Stimulated activated CD4-positive, alpha-beta T cell treated with anti-CD3 and anti-CD28 coated beads, Interleukin-1b, Interleukin-23, amount 100 ng/mL, for 1 hour (primary cell): ENCODE measurements at places on chromosomes 11 and 22.

GRCh38 chr22:43455846-43456245 is 44.0 kb downstream of the MPPED1 start:
- no peak for DNase-seq

- DNase-seq: no peak
Measured at GRCh38 chr22:37209140-37209845, 3.0 kb downstream of the SSTR3 start.

GRCh38 chr11:35953081-35953760 is 9.4 kb downstream of the LDLRAD3 start:
- DNase-seq: no peak

DNA sequence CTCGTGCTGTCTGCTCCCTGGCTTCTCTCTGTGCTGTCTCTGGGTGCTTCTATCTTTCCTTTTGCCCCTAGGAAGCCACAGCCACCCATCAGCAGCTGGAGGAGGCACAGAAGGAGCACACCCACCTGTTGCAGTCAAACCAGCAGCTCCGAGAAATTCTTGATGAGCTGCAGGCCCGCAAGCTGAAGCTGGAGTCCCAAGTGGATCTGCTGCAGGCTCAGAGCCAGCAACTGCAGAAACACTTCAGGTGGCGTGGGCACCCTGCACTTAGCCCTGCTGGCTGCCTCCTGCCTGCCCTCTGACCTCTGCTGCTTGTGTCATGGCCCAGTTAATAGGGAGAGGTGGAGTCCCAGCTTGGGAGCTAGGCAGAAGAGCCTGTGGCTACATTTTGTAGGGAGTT is 67.8 kb downstream of the CEP164 start:
- no peak for DNase-seq

DNA sequence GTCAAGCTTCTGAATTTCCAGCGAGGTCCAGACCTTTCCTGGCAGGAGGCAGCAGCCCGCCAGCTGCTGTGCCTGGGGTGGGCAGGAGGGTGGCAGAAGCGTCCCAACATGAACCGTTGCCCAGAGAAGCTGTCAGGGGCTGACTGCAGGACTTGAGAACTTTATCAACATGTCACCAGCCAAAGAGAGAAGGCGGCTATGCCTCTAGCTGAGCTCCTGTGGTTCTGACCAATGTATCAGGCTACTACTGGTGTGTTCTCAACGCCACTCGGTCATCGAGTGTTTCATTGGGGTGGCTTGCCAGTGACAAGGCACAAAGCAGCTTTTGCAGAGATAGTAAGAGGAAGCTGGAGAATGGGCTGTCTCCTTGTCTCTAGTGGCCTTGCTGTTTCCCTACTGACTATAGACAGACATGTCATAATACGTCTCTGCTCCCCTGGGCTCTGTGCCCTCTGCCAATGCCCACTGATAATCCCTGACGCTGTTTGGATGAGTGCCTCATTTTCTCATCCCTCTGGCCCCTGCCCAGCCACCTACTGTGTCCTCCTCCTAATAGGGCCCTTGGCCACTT is 17.6 kb upstream of the ASCC2 start:
- no peak for DNase-seq

GRCh38 chr11:102276362-102276761 is 40.9 kb upstream of the BIRC3 start:
- DNase-seq: no peak

DNA sequence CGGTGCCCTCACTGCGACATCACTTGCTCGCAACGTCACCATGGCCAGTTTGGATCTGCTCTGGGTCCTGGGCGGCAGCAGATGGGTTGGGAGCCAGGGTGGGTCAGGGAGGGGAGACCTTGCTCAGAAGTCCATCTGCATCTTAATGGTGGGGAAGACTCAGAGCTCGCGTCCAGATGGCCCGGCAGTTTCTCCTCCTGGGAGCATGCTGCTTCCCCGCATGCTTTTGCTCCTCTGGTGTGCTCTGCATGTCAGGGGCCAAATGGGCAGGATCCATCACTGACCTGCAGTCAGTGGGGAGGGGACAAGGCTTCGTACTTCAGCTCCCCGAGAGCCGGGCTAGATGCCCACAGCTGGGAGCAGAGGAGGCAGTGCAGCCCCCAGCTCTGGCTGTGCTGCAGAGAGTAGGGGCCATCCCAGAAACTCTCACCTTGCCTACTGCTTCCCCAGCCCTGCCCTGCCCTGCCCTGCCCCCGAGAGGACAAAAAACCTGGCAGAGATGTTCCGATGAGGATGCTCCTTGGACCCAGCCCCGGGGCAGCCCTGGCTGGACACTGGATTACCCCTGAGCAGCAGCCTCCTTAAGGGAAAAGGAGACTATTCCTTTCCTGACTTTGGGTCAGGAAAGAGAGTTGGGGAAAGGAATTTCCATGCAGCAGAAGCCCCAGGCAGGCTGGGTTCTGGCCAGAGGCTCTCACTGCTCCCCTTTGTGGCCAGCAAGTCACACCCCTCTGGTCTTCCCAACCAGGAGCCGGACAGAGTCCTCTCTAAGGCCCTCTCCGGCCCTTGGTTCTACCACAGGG is 149.9 kb downstream of the PKNOX2 start:
- no peak for DNase-seq

DNA sequence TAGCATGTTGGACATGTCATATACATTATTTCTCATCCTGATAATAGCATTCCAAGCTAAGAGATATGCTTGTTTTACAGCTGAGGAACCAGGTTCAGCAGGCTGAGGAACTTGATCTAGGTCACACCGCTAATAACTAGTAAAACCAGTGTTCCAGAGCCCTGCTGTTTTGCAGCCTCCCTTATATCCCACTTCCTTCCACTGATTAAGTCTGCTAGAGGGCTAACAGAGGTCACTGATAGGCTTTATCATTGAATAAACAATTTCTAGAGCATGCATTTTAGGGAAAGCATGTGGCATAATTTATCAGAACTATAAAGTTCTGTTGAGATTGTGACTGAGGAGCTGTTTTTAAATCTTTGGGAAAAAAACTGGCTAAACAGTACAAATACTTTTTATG is 54.0 kb downstream of the UVRAG start:
- DNase-seq: no peak

GRCh38 chr11:26229981-26230380 is 101.9 kb upstream of the ANO3 start:
- DNase-seq: no peak

DNA sequence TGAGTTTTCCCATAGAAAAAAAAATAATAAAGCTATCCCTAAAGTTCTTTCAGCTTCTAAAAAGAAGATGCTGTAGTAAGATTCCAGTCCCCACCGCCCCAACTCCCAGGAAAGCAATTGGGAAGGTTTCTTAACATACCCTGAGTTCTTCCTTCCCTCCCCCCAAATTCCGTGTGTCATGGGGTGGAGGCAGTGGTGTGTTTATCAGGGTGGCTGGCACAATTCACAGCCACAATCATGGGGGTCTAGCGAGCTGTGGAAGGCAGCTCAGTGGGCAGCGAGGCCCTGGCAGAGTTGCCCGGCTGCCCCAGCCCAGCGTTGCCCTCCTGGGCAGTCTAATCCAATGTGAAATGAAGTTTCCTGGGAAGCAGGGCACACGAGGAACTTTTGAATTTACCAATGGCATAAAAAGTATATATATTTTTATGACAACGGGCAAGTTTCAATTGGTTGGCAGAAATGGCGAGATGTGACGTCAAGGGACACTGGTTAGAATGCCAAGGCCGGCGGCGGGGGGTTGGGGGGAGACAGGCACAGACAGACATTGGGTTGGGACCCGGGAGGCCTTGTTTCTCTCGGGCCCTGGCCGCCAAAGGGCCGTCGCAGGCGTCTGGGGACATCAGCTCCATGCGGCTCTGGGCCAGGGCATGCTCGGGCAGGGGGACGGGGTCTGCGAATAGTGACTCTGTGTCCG is 80.7 kb upstream of the PPARA start:
- no peak for DNase-seq

DNA sequence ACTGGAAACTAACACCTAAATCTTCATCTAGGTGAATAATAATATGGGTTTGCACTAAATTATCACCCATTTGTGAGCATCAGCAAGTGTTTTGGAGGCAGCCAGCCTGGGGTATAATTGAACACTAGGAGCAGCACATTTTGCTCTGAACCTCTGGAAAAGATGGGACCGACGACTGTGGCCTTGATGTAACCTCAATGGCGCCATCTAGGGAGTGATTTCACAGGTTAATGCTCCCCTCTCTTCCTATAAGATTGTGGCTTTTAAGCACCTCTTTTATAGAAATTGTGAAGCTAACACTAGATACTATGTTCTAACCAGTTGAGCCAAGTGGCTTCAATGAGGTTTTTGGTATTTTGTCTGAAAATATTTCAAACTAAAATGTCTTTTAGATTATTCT is 203.7 kb downstream of the NELL1 start:
- DNase-seq: no peak

- no peak for DNase-seq
Measured at GRCh38 chr11:34288492-34288891, 69.3 kb downstream of the ABTB2 start.

DNA sequence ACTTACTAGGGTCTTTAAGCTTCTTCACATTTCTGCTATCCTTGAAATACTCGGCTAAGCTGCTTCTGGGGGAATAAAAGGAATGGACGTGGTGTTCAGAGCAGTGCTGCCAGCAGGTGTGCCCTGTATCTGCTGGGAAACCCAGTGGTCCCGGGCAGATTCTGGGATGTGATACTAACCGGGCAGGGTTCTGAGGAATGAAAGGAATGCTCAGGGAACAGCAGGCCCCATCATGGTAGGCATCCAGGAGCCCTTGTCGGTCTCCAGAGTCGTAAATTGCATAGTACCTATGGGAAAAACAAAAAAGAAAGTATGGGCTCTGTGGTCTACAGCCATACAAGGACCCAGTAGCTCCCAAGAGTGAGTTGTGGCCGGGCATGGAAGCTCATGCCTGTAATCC is 4.5 kb upstream of the TMEM223 start:
- no peak for DNase-seq

DNA sequence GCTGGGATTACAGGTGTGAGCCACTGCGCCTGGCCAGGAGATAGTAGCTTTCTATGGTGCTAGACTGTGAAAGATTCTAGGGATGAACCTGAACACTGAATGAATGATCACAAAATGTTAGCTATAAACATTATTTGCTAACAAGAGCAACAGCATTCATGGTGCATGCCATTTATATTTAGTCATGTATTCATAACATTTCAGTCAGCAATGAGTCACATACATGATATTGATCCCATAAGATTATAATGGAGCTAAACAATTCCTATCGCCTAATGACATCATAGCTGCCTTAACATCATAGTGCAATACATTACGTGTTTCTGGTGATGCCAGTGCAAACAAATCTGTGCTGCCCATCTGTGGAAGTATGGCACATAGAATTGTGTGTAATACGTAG is 164.1 kb downstream of the ARHGAP42 start:
- DNase-seq: no peak

DNA sequence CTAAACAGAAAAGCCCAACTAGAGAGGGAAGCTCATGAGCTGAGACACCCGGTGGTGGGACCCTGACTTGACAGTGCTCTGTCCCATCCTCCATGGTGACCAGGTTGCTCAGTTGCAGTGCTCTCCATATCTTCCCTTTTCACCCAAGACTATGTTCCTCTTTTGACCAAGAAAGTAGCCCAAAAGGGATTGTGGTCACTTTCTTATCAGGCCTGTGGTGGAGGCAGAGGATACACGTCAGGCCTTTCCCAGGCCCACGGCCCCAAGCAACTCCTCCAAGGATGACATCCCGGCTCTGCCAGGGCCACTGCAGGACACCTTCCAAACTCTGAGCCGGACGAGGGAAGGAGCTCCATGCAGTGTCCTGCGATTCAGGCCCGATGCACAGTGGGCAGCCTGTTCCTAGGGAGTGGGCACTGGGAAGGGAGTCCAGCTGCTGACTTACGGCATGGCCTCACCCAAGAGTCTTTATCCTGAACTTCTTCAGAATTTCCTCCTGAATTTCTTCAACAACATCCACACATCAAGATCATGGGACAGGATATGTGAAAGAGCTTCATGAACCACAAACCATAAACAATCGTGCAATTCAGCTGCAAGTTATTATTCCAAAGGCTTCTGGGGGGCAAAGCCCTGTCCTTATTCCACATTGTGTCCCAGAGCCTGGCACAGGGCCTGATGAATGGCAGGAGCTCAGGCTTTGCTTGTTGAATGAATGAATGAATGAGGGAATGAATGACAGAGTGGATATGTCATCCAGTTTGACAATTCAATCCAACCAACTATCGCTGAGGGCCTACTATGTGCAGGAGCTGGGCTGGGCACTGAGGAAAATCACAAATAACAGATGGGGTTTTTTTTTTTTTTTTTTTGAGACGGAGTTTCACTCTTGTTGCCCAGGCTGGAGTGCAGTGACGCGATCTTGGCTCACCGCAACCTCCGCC is 36.0 kb upstream of the MYH9 start:
- no peak for DNase-seq

DNA sequence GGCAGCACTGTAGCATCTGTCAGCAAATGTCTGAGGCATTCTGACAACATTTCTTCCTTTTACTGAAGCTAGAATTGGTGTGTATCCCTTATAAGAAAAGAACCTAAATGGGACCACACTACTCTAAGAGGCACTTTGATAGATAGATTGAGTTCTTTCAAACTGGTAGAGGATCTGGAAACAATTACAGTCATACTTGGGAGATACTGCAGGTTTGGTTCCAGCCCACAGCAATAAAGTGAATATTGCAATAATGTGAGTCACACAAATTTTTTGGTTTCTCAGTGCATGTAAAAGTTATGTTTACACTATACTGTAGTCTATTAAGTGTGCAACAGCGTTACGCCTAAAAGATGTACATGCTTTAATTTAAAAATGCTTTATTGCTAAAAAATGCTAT is 96.9 kb downstream of the SBF2 start:
- no peak for DNase-seq

DNA sequence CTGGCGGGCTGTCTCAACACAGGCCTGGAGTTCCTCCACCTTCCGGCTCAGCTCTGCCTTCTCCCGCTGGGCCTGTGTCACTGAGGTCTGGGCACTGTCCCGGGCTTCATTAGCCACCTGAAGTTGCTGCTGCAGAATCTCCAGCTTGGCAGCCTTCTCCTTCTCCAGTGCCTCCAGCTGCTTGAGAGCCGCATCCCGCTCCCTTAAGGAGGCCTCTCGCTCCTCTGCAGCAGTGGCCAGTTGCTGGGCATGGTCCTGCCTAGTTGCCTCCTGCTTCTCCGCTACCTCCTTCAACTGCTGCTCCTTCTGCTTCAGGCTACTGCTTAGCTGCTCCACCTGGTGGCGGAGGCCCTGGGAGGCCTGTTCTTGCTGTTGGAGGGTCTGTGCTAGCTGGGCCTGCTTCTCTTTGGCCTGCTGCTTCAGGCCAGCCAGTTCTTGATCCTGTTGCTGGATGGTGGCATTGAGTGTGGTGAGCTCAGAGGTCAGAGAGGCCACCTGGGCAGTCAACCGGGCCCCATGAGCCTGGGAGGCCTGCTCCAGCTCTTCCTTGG is 16.9 kb downstream of the IL18BP start:
- DNase-seq: no peak
